B cell (primary cell): ENCODE measurements at places on chromosomes 6 and 20.

GRCh38 chr6:34059136-34059731 lies 86.7 kb downstream of the GRM4 start:
- DNase-seq, result no peak

GRCh38 chr6:34938268-34938667 lies 49.2 kb downstream of the ANKS1A start:
- no peak for DNase-seq

DNA sequence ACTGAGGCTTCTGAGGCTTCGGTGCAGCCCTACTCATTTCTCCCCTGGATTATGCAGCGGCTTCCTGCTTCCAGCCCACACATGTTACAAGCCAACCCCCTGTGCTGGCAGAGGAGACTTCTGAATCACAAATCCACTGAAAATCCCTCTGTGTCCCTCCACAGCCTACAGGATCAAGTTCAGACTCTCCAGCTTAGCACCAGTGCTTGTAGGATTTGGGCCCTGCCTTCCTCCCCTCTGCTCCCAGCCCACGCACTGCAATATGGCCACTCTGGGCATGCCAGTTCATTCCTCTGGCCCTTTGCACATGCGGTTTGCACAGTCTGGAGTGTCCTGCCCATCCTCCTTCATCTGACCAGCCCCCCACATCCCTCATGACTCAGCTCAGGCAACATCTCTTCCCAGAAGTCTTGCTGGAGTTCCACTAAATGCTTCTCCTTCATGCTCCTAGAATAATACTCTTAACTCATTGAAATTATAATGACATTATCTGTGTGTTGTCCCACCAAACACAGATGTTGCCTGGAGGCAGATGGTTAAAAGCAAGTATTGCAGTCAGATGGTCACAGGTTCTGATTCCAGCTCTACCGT lies 15.9 kb upstream of the MDGA1 start:
- no peak for DNase-seq

- no peak for DNase-seq
These were observed 84.6 kb downstream of the FYN start for GRCh38 chr6:111788379-111789276.

DNA sequence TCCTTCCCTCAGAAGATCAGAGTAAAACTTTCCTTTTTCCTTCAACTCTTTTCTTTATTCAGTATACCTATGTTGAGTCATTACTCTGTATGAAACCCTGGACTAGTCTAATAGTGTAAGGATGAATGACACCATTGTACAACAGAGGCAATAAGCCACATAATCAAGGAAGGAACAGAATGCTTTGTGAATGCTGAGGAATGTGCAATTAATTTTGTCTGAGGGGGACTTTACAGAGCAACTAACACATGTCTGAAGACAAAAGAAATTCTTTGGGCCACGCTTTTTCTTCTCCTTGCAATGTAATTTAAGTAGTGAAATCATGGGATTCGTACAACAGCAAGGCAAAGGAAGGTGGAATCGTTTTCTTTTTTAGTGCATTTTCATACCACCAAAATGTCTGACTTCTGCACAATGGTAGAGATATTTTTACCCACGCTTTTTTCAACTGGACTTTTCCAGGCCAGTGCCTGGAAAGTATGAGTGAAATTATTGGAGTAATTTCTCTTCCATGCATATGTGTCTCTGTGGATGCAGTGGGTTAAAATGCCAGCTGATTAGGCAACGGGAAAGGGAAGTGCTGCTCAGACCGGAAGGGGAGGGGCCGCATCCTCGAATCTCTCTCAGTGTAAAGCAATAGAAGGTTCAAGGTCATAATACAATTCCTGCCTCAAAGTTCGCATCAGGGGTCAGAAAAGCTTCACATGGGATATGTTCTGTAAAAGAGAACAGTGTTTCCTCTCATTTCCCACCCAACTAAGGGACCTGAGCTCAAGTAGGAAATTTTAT lies 89.9 kb upstream of the MTHFD1L start:
- DNase-seq, result no peak

GRCh38 chr6:88695937-88696336 lies 267.5 kb downstream of the RNGTT start:
- no peak for DNase-seq

GRCh38 chr6:122075084-122075838 lies 324.2 kb upstream of the HSF2 start:
- DNase-seq, result no peak

DNA sequence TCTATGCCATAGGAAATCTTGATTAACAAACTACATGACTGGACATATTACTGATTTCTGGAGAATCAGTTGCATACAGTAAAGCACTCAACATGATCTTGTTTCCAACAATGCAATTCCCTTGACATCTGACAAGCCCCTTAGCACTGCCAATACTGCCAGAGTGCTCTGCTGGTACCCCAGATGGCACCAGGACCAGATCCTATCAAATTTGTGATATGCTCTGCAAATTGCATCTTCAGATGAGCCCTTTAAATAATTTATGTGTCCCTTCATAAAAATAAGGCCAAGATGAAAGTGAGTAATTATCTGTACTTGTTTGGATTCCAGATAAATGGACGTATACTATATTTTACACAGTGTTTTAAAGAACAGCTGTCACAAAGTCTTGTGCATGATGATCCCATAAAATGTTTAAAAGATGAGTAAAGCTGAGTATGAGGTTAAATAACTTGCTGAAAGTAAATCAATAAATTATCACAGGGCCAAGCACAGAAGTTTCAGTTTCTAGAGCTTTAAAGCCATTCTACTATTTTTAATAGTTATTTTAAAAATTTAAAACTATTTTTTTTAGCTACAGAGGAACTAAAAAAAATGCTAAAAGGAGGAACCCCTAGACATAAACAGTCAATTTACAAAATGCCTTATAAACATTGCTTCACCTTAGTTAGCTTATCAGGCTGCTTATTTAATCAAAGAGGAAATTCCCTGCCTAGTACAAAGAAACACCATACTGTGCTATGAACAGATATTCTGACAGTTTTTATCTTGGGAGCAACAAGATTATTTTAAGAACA lies 42.1 kb downstream of the NUDT3 start:
- no peak for DNase-seq

GRCh38 chr6:33794910-33795623 lies 6.1 kb upstream of the LEMD2 start:
- no peak for DNase-seq

- no peak for DNase-seq
These were observed 34.4 kb downstream of the PCNA start for GRCh38 chr20:5085380-5085779.

DNA sequence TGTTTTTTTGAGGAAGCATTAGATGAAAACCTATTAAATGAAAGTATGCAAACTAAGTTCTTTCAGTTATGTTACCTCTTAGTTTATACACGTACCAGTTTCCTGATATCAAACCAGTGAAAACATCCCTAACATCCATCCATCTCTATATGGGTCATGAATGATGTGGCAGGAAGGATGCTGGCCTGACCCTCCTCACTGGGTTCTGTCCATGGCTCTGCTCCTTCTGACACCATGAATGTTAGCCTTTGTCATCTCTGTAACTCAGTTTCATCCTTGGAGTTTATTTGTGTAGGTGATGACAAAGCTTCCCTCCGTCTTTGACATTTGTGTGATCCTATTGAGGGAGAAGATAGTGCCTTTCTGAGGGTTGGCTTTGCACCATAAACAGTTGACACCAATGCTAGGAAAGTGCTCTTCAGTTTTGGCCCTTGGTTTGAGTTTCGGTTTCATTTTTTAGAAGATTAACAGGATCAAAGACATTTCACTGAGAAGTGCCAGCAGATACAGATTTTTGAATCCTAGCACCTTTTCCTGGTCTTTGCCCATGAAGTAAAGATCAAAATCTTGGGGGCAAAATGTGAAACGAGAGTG lies 72.0 kb upstream of the SCGN start:
- no peak for DNase-seq

- no peak for DNase-seq
These were observed 176.4 kb upstream of the UST start for GRCh38 chr6:148570456-148570855.
